ENCODE measurements at places on chromosomes 5 and 9.

DNA sequence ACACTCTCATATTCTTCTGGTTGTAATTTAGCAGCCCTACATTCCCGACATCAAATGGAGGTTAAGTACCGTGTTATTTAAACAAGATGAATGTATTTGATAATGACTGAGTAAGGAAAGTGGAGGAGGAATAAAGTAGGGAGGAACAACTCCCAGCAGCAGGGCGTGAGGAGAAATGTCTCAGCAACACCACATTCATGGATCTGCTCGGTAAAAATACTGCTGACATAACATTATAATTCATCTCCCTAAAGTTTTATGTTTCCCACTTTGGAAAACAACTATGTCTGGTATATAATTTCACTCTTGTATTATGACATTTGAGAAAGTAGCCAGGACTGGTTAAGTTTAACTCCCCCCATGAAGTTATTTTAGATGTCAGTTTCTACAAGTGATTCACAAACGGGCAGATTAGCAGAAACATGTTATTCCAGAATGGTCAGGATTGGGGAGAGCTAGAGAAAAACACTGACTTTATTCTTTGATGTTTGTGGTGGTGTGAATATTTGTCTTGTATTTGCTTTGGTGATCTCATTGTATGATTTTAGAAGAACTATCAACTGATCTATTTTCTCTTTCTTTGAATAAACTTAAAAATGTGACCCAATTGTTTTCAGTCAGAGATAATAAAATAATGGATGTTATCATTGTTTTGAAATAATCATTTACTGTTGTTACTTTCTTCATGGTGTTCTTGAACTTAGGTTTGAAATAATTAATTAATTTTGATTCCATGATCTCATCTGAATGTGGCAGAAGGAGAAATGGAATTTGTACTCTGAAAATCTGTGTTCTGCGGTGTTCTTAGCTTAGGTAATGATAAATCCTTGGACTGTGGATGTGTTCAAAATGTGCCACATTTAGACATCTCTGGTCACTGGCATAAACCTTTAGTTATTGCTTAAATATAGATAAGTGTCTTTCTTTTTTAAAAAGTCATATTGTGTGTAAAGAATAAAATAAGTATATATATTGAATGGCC, 303.6 kb upstream of the ZNF608 start:
- no peak for DNase-seq

- no peak for DNase-seq
These were observed 374 bp upstream of the SLC1A3 start for GRCh38 chr5:36606036-36606427.

GRCh38 chr5:135840959-135841358, 6.5 kb downstream of the SLC25A48 start:
- no peak for DNase-seq

DNA sequence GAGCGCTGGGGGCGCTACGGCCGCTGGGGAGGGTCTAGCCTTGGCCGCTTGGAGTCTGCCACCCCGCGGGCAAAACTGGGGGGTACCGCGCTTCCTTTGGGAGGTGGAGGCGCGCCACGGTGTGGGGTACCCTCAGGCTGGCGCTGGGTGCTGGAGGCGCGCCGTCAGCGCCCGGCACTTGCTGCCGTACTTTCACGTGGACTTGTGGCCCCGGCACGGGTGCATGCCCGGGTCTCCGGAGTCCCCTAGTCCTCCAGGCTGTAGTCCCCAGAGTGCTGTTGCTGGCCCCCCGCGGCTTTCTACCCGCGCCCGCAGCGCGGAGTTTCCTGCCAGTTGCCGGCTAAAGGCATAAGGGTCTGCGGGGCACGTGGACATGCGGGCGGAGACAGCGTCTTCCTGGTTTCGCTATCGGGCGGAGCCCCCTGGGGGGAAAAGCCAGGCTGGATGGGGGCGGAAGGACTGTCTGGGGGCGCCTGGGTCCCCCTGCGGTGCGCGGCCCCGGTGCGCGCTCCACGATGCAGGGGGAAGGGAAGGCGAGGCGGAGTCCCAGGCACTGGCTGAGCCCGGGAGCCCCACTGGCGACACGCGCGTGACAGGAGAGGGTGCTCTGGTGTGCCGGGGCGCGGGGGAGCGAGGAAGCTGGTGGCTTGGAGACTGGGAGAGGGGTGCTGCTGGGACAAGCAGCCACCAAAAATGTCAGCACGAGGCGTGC, 666 bp downstream of the PPARGC1B start:
- DNase-seq, result peak; percentile 53

GRCh38 chr5:124538191-124538590, 208.2 kb downstream of the ZNF608 start:
- DNase-seq, result no peak

GRCh38 chr5:56464935-56465768, 232.0 kb upstream of the ANKRD55 start:
- no peak for DNase-seq

All from ELR (cell line).